ENCODE measurements at places on chromosomes 2 and 18.

DNA sequence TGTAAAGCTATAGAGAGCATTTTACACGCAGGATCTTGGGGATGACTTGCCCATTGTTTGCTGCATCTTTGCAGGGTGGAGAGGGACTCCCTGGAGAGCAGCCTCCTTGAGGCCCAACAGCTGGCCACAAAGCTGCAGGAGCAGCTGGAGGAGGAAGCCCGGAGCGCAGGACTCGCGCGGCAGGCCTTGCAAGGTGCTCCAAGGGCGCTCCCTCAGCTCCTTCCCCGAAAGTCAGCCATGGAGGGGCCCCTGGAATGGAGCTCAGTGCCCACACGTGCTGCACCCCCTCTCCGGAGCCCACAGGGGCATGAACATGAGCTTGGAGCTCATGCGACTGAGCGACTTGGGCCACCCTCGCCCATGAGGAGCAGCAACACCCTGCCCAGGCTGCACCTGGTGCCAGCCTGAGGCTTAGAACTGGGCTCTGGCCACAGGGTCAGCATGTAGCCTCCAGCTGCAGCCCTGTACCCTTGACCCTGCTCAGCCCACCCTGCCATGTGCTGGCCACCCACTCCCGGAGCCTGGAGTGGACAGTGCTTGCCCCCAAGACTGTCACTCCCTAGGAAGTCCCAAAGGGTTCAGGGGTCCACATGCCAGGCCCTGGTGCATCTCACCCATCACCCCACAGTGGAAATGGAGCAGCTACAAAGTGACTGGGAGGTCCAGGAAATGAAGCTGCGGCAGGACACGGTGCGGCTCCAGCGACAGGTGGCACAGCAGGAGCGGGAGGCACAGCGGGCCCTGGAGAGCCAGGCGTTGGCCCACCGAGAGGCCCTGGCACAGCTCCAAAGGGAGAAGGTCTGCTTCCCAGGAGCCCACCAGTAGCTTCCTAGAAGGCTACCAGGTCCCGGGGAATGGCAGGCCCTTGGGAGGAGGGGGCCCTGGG is 43.0 kb downstream of the CROCC2 start:
- DNase-seq, result no peak

DNA sequence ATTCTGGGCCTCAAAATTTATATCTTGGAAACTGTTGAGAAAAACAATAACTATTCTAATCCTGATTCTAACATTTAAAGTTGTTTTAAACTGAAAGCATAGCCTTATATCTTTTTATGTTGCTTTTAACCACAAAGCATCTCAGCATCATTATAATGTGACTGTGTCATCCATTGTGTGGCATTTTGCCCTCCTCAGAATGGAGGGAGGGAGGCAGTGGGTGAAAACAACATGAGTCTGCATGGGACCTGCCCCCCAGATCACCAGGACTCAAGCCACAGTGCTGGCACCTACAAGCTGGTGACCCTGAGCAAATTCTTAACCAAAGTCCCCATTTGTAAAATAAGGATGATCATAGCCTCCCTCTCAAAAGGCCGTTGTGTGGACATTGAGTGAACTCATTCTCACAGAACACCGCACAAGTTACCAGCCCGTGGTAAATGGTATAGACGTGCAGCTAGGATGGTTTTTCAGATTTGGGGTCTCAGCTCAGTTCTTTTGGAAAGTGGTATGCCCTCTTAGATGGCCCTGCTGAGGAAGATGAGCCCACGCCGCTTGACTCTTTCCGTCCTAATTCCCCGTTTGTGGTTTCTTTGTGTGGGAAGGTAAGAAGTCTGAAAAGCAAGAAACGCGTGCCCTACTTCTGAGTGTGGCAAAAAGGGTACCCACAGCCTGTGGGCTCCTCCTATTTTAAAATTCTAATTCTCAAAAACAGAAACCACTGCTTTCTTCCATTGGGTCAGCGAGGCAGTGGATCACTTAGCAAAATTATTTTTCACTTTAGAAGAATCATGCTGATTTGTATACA is 305.0 kb upstream of the ID2 start:
- no peak for DNase-seq

DNA sequence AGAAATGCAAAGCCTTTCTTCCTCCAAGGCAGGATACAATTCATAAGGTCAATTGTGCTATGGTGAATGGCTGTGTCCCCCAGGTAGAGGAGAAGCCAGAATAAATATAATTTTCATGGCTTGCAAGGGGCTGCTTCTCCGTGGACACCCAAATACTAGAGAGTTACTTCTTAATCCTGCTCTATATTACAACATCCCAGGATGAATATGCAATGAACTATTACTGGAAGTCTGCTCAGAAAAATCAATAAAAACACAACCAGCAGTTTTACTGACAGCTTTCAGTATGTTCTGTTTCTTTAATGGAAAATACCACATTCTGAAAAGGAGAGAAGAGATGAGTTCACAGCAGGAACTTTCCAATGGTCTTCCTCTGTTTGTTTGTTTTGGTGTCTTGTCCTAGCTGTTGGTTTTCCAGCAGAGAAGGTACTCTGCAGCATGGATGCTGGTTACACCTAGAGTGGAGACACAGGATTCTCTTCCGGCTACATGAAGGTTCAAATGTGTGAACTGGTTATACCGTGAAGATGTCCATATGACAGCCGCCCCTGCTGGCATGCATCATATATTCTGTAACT is 213.0 kb downstream of the PID1 start:
- no peak for DNase-seq

GRCh38 chr2:181036445-181036844 is 56.0 kb downstream of the UBE2E3 start:
- DNase-seq, result no peak

DNA sequence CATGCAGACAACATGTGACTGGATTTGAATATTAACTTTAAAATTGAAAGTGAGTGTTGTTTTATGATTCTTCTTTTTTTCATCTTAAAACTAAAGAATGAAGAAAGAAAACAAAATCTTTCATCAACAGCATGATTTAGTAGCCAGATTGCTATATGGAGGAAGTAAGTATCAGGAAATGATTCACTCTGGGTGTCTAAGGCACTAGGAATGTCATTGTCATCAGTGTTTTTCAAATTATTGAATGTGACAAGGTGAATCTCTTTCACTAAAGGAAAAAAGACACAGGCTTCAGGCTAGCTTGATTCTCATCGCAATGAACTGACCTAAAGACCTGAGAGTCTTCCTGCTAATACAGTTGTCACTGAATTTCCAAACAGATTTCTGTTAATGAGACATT is 430.1 kb downstream of the FBXO15 start:
- DNase-seq, result no peak

GRCh38 chr18:28581521-28582071 is 404.7 kb upstream of the CDH2 start:
- no peak for DNase-seq

GRCh38 chr2:30421604-30422443 is 25.2 kb upstream of the LCLAT1 start:
- no peak for DNase-seq

DNA sequence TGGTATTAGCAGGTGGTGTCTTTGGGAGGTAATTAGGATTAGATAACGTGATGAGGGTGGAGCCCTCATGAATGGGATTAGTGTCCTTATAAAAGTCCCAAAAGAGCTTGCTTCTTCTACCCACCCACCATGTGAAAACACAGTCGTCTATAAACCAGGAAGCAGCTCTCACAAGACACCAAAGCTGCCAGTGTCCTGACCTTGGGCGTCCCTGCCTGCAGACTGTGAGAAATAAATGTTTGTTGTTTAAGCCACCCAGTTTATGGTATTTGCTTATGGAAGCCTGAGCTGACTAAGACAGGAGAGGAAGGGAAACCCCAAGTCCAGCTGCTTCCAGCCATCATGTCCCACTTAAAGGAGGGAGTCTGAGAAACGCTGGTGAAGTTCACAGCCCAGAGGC is 13.6 kb downstream of the ADI1 start:
- DNase-seq, result no peak

DNA sequence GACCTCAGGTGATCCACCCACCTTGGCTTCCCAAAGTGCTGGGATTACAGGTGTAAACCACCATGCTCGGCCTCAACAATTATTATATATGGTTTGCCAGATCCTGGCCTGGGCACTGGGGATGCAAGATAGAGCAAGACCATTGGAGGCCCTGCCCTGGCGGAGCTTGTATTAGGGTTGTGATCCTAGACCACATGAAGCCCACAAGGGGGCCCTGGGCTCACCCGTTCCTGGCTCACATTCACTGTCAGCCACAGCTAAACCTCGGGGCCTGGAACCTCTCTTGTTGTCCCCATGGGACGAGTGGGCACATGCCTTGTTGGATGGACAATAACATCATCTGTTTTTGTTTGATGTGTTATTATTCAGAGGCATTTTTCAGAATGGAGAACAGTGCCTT is 14.9 kb downstream of the HPCAL1 start:
- DNase-seq, result no peak

DNA sequence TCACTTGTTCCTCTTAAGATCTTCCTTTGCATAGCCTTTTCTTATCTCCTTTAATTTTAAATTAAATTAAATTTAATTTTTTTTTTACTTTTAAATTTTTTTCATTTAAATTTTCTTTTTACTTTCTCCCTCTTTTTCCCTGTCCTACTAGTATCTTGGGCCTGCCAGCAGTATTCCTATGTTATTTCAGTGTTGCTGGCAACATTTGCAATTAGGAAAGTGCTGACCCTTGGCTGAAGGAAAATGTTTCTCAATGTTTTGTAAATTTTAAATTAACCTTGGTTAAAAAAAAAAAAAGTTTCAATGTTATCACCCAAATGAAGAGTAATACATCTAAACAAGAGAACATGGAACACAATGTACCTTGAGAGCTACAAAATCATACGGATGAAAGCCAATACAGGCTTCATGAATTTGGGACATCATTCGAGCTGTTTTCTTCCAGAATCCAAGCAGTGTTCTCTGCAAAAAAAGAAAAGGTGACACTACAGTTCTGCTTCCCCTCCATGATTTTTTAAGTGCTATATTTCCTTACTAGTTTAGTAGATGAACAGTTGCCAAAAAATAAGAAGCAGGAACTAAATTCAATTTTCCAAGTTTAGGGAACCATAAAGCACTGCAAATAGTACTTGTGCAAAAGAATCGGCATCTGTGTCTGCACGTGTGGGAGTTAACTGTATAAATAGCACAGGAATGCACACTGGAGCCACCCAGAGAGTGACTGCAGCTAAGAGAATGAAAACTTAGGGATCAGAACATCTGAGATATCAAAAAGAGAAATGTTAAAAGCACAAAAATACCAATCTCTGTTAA is 55.8 kb downstream of the ICA1L start:
- DNase-seq, result no peak

DNA sequence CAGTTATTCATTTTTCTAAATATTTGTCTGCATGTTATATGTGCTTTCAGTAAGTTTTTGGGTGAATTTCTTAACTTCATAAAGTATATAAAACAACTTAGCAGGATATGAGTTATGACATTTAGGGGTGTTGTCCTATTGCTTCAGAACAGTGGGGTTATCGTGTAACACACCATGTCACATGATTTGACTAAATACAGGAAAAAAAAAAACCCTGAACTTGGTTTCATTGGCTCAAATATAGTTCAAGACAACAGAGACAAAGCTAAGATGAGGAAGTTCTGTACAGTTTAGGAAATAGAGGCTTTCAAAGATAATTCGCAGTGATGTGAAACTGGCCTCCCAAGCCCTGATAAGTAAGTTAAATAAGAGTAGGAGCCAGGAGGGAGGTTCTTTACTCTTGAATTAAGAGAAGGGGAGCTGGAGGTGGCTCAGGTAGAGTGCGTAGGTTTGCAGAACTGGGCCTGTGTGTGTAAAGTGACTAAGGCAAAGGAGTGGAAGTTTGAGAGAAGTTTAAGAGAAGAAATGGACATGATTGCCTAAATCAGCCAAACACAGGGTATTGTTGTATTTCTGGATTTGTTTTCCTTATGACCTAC is 53.9 kb downstream of the LIMS1 start:
- no peak for DNase-seq

- no peak for DNase-seq
Observed at GRCh38 chr2:121796239-121796638, 40.8 kb downstream of the TSN start.

DNA sequence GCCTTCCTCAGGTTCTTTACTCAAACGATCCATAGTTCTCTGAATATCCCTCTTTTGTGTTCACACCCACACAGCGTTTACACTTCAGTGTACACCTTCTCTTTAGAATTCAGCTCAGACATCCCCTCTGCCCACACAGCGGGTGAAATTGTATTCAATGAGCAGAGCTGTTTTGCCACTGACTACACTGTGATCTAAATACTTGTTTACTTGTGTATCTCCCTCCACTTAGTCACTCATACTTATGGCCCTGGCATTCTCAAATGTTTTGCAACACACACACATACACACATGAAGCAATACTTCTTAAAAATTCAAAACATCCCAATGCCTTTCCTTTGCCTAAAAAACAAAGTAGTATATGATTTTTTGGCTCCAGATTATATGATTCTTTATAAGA is 297.1 kb downstream of the TMX3 start:
- DNase-seq, result no peak

- no peak for DNase-seq
Observed at GRCh38 chr2:67323209-67323991, 73.7 kb upstream of the ETAA1 start.

DNA sequence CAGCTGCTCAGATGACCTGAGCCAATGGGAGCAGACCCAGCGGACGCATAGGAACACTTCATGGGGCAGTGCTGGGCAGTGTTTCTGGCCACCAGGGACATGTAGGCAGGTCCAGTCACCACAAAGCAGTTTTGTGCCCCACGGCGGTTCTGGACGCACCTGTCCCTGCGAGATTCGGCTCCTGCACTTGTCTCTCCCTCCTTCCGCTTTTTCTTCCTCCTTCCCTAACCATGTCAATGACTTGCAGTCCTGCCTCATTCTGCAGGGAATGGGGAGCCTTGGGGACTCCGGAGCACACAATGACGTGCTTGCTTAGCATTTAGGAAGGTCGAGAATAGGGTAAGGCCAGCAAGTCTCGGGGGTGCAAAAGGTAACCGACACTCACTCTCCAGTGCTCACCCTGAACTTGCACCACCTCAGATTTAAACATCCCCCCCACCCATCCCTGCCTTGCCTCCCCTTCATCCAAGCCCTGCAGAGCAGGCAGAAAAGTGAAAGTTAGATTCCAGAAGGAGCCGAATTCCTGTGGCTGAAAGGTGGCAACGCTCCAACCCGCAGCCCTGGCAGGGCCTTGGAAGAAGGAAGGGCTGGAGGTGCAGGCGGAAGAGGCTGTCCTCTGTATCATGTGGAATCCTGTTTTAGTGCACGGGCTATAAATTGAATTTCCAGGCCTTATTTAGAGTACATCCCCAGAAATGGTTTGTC is 40.5 kb upstream of the ATG16L1 start:
- no peak for DNase-seq

GRCh38 chr18:79928563-79928960 is 22.9 kb downstream of the SLC66A2 start:
- DNase-seq, result no peak

- DNase-seq, result no peak
Observed at GRCh38 chr2:30645081-30645744, 162.0 kb downstream of the CAPN13 start.

DNA sequence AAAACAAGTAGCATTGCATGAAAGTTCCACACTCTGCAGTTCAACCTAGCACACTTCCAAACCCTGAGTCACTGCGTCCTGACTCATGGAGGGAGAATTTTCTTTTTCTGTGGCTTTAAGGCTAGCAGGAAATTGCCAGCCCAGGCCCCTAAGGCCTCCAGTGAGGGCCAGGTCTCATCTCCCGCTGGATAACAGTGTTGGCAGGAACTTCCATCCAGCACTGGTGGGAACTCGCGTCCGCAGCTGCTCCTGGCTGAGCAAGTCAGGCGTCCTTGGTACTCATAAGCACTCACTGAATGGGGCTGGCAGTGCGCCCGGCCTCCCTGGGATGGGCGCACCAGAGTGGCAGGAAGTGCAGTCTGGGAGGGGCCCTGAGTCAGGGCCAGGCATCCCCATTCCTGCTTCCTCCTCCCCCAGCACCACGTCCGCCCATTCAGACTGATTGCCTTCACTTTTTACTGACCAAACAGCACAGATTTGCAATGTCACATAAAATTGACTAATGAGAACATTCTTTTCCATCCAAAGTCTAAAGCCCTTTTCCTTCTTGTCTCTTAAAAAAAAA is 14.3 kb downstream of the MALL start:
- no peak for DNase-seq

All from GM12864 (cell line).